ENCODE measurements at places on chromosomes 3 and 15.
A peak's percentile ranks its signal among the peaks of the same experiment; 100 is the strongest.

DNA sequence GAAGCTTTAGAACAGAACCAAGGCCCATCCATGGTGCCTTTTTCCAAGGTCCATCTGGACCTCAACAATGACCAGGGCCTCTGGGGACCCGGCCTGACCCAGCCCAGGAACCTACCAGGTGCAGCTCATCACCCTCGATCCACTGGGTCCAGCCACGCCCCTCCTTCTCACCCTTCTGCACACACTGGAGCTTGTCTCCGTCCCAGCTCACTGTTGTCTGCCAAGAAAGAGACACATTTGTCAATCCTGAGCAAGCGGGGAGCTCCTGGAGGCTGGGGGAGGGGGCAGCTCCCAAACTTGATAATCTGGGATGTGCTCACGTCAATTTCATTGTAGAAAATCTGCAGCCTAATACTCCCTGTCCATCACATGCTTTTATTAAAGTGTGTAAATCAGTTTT is 21.2 kb downstream of the RBP1 start:
- DNase-seq: no peak

GRCh38 chr3:105938806-105939205 is 70.0 kb upstream of the CBLB start:
- DNase-seq: peak; percentile 61

DNA sequence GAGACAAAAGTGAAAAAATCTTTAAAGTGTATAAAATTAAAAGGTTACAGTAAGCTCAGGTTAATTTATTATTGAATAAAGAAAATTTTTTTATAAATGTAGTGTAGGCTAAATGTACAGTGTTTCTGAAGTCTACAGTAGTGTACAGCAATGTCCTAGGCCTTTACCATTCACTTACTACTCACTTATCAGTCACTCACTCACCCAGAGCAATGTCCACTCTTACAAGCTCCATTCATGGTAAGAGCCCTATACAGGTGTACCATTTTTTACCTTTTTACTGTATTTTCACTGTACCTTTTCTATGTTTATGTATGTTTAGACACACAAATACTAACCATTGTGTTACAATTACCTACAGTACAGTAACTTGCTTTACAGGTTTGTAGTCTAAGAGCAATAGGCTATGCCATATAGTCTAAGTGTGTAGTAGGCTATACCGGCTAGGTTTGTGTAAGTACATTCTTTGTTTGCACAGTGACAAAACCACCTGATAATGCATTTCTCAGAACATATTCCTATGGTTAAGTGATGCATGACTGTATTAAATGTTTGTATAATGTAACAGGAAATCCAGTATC is 38.1 kb upstream of the NECTIN3 start:
- no peak for DNase-seq

GRCh38 chr3:41244620-41245336 is 45.5 kb downstream of the CTNNB1 start:
- no peak for DNase-seq

DNA sequence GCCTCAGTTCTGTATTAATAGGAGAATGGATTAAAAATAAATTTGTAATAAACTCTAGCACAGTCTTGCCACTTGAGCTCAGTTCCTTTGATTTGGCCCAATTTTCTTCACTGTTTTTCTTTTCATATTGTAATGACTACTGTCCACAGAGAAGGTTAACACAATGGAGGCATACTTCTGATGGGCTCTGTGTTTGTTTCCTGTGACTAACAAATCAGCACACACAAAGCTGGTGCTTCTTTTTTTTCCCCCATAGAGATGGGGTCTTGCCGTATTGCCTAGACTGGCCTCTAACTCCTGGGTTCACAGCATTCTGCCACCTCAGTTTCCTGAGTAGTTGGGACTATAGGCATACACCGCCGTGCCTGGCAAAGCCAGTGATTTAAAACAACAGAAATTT is 182.2 kb downstream of the GHSR start:
- DNase-seq: no peak

GRCh38 chr3:58106640-58107039 is 98.4 kb downstream of the FLNB start:
- DNase-seq: no peak

DNA sequence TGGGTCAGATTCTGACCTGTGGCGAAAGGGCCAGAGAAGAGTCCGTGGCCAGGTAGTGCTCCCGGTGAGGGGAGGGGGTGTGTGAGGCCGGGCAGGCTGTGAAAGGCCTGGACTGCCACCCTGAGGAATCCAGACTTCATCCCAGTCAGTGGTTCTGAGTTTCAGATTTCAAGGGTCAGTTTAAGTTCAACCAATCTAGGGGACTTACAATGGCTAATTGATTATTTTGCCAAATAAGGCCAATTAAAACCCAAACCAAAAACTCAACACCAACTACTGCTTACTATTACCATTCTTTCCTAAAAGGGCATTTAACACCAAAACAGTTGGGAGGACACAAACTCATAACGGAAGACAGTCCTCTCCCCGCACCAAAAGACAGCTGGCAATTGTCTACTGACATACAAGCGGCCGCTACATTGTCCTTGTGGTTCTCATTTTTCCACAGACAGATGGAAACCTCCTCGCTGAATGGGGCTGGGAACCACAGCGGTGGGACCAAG is 30.5 kb downstream of the TMEM44 start:
- no peak for DNase-seq

DNA sequence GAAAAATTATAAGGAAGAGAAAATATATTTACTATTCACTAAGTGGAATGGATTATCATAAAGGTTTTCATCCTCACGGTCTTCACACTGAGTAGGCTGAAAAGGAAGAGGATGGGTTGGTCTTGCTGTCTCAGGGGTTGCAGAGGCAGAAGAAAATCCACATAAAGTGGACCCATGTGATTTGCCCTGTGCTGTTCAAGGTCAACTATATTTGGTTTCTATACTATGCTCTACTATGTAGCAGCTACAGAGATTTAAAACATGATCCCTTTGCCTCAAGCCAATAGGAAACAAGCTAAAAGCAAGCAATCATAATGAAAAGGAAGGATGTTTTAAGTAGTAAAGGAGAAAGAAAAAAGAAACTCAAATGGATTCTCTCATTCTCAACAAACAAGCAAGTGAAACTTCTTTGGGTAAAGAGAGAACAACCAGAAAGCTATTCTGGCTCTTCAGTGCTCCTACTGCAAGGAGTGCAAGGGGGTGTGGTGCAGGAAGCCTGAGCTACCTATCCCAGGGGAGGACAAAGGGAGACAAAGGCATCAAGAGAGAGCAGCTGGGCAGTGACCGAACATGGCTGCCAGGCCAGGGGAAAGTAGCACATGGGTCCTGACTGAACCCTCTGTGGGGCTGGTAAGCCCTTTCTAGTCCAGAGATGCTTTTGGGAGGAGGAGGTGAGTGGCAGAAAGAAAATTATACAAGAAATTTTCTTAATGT is 35.9 kb downstream of the SFMBT1 start:
- no peak for DNase-seq

- no peak for DNase-seq
These were observed 21.9 kb upstream of the SSR3 start for GRCh38 chr3:156576651-156577348.

Measured in C1 segment of cervical spinal cord (tissue), 14 donors.